Nephron progenitor cell (in vitro differentiated cells): ENCODE measurements at places on chromosomes 3 and 15.

DNA sequence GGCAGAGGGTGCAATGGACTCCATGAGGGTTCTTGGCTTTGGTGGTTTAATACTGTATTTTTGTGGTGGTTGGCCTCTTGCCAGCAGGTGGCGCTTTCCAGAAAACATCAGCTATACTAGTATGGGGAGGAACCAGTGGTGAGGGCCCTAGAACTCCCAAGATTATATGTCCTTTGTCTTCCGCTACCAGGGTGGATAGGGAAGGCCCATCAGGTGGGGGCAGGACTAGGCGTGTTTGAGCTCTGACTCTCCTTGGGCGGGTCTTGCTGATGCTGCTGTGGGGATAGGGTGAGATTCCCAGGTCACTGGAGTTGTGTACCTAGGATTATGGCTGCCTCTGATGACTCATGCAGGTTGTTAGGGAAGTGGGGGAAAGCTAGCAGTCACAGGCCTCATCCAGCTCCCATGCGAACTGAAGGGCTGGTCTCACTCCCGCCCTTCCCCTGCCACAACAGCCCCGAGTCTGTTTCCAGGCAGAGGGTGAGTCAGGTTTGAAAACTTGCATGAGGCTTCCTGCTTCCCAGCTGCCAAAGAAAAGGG lies 357.7 kb downstream of the OTOL1 start:
- DNase-seq = peak; percentile 35
- peaks cover 5% of the 10 kb centered on the region for H3K27me3 ChIP-seq
- no peaks in the 10 kb centered on the region for H3K36me3 ChIP-seq
- no peak overlapping the region for H3K4me3 ChIP-seq
- H3K27ac ChIP-seq = no peak overlapping the region

- H3K27me3 ChIP-seq = no peaks in the 10 kb centered on the region
- H3K27ac ChIP-seq = no peak overlapping the region
- H3K4me3 ChIP-seq = no peak overlapping the region
- H3K4me1 ChIP-seq = no peaks in the 10 kb centered on the region
- peaks cover 9% of the 10 kb centered on the region for H3K36me3 ChIP-seq
Measured at GRCh38 chr3:33152363-33153360, 38.8 kb downstream of the CRTAP start.

DNA sequence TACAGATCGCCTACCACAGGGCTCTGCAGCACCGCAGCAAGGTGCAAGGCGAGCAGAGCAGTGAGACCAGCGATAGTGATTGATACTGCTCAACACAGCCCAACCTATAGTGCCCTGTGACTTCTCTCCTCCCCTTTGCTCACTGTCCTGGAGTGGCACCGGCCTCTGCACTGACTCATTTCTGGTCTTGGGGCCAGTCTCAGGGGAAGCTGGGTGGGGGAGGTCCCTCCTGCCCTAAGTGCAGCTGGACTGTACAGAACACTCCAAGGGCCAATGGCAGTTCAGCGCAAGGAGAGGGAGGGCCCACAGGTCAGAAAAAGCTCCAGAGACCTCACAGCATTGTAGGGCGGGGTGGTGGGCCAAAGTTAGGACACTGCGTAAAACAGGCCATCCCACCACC lies 2.5 kb upstream of the OGG1 start:
- H3K27me3 ChIP-seq = peaks cover 3% of the 10 kb centered on the region
- peaks cover 31% of the 10 kb centered on the region for H3K4me1 ChIP-seq
- H3K36me3 ChIP-seq = peaks cover 70% of the 10 kb centered on the region
- no peak for DNase-seq
- H3K4me3 ChIP-seq = no peak overlapping the region
- no peak overlapping the region for H3K27ac ChIP-seq

GRCh38 chr3:31064021-31064420 lies 169.6 kb upstream of the GADL1 start:
- no peak overlapping the region for H3K27ac ChIP-seq
- H3K4me1 ChIP-seq = peaks cover 14% of the 10 kb centered on the region
- peaks cover 14% of the 10 kb centered on the region for H3K36me3 ChIP-seq

DNA sequence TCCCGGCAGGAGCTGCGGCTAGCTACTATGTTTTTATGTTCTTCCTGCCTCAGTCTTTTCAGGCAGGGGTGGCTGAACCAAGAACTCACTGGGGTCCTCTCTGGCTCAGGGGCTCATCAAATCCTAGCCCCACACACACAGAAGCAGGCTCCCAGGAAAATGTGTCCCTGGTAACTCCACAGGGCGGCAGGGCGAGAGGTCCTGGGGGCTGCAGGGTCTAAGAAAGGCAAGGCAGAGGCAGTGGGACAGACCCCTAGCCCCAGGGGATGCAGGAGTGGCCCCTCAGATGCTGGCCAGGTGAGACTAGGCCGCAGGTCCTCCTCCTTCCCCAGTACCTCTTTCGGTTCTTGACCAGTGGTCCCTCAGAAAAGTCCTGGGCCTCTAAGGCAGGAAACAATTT lies 48.9 kb downstream of the PTH1R start:
- H3K27me3 ChIP-seq = no peaks in the 10 kb centered on the region
- H3K36me3 ChIP-seq = peaks cover 29% of the 10 kb centered on the region
- DNase-seq = no peak
- no peak overlapping the region for H3K4me3 ChIP-seq
- peaks cover under 1% of the 10 kb centered on the region for H3K4me1 ChIP-seq
- H3K27ac ChIP-seq = no peak overlapping the region

GRCh38 chr3:54188176-54188791 lies 65.9 kb downstream of the CACNA2D3 start:
- H3K36me3 ChIP-seq = no peaks in the 10 kb centered on the region
- peaks cover 9% of the 10 kb centered on the region for H3K4me1 ChIP-seq
- no peak overlapping the region for H3K4me3 ChIP-seq
- DNase-seq = peak; percentile 85

DNA sequence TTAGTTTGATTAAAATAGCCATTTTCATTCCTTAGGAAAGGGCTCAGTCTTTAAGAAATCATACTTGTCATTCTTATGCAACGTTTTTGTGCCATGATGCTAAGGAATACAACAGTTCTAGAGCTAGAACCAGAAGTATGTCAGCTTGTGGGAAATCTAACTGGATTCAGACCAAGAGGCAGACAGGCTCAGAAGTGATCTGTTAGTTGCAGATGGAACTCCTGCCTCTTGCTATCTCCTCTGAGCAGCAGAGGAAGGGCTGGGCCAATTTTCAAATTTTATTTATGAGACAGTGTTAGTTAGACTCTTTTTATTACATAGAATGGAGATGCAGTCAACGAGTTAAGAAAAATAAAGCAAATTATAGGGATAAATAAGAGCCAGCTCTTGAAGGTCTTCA lies 48.5 kb upstream of the RYR3 start:
- H3K36me3 ChIP-seq = no peaks in the 10 kb centered on the region
- no peak overlapping the region for H3K27ac ChIP-seq
- H3K4me1 ChIP-seq = no peaks in the 10 kb centered on the region
- H3K4me3 ChIP-seq = no peak overlapping the region
- no peak for DNase-seq

GRCh38 chr3:51930439-51930838 lies 11.3 kb downstream of the RRP9 start:
- H3K27ac ChIP-seq = no peak overlapping the region
- peaks cover 19% of the 10 kb centered on the region for H3K36me3 ChIP-seq
- H3K4me1 ChIP-seq = no peaks in the 10 kb centered on the region
- H3K27me3 ChIP-seq = no peaks in the 10 kb centered on the region
- no peak overlapping the region for H3K4me3 ChIP-seq

DNA sequence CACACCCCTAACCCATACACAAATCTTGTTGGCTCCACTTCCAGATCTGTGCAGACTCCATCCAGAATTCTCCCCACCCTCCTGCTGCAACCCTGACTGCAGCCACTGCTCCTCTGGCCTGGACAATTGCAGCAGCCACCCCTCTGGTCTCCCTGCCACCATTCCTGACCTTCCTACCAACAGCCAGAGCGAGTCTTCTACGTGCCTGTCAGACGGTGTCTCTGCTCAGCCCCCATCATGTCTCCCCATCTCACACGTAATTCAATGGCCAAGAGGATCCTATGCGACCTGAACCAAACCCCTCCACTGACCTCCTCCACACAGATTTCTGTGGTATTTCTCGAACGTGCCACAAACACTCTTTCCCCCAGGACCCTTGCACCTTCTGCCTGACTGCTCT lies 103.3 kb downstream of the TPRA1 start:
- peaks cover 9% of the 10 kb centered on the region for H3K4me1 ChIP-seq
- H3K4me3 ChIP-seq = no peak overlapping the region
- H3K27me3 ChIP-seq = peaks cover 16% of the 10 kb centered on the region
- H3K27ac ChIP-seq = no peak overlapping the region

- H3K4me1 ChIP-seq = peaks cover 63% of the 10 kb centered on the region
- H3K27me3 ChIP-seq = peaks cover 13% of the 10 kb centered on the region
- H3K4me3 ChIP-seq = no peak overlapping the region
- H3K36me3 ChIP-seq = peaks cover 7% of the 10 kb centered on the region
- no peak for DNase-seq
Measured at GRCh38 chr15:70146771-70147170, 49.1 kb upstream of the TLE3 start.
